ENCODE measurements at places on chromosomes 2 and 18. TPM values are rescaled to one million over a fixed set of nuclear protein-coding genes. Genes with fewer than 3 reads are reported as not detected.

- no peak for DNase-seq
These were observed 10.7 kb downstream of the MFF start for GRCh38 chr2:227335713-227336112.

DNA sequence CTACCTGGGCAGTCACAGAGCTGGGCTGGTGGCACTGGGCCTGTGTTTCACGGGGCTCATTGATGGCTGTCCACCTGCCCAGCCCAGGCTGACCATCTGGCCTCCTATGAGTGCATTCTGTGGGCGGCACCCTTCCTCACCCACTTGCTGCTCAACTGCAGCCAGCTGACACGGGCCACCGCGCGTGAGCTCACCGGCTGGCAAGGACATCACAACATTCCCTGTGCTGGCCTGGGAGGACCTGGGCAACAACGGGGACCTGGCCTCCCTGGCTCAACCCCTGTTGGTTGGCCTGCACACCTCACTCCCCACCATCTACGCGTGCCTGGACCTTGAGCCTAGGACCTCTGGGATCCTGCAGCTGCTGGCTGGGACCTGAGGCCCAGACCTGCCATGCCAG lies 98.2 kb upstream of the DTNA start:
- DNase-seq, result peak; percentile 44

DNA sequence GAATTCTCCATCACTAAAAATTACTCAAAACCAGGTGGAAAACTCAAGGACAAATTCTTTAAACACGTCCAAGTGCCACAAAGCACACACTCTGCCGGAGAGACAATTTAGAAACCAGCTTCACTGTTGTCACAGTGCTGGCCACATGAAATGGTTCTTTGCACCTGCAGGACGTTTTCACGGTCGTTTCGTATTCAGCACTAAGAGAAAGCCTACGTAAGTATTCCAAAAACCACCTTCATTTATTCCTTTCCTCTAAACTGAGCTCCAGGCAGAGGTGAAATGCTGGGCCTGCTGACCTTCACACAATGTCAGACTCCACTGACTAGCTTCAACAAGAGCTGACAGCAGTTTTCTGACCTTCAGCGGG lies 680 bp downstream of the ATP5F1A start:
- no peak for DNase-seq

DNA sequence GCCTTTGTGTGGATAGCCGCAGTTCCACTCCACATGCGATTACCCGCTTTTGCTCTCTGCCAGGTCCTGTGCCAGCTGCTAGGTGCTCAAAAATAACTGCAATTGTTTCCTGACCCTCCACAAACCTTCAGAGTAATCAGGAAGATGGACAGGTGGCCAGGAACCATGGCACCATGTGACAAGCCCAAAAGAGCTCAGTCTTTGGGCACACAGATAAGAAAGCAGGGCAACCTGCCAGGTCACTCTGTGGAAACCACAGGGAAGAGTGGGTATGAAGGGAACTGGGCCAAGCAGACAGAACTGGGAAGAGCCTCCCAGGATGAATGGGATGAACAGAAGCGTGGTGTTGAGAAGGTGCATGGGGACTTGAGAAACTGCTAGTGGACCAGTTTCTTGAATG lies 79.4 kb upstream of the AGAP1 start:
- DNase-seq, result peak; percentile 83

DNA sequence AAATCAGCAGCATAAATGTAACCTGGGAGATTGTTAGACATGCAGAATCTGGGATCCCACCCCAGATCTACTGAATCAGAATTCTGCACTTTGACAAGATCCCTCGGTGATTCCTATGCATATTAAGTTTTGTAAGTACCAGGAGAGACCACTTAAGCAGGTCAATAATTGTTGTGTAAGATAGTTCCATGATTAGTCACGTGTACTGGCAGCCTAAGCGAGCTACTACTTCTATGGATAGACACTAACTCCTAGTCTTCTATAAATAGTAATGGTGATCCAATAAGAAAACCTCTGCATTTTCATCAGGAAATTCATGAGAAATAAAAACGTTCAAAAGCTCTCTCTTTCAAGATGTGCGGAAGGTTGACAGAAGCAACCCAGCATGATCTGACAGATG lies 988.2 kb upstream of the CHAC2 start:
- DNase-seq, result no peak

- no peak for DNase-seq
These were observed 113.0 kb downstream of the TGFA start for GRCh38 chr2:70440621-70441020.

DNA sequence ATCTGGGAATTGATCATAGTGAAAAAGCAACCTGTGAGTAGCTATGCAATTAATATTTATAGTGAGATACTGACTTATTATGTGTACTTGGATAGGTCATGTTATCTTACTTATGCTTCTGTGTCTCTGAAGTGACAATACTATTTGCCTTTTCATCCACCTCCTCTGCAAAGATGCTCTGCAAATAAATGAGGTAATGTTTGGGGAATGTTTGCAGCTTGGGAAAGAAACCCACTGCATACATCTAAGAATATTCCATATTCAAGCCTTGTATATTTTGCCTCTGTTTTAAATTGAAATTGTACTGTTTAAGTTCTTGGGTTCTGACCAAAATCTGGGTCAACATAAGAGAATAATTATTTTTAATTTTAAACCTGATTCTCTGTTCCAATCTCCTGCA lies 217.4 kb upstream of the DTNA start:
- DNase-seq, result no peak

- DNase-seq, result no peak
These were observed 1406.6 kb upstream of the ACVR2A start for GRCh38 chr2:146438246-146438645.

- no peak for DNase-seq
These were observed 24.4 kb downstream of the SERPINB4 start for GRCh38 chr18:63619661-63620060.

- no peak for DNase-seq
These were observed 506.8 kb upstream of the LRATD1 start for GRCh38 chr2:14125624-14126293.

GRCh38 chr18:57004366-57005121 lies 142.3 kb upstream of the BOD1L2 start:
- DNase-seq, result no peak

Gene RGPD8
- 5.2 TPM for total RNA-seq

Gene SERPINB13
- not detected for total RNA-seq

Gene ANKRD23
- total RNA-seq, result 10.6 TPM

Gene RAB27B
- 0.30 TPM for total RNA-seq

Gene UGGT1
- total RNA-seq, result 21.8 TPM

Gene KCNK3
- total RNA-seq, result 2.7 TPM

Gene IL1R1
- total RNA-seq, result 21.1 TPM

Gene TEKT4
- not detected for total RNA-seq

Gene CD207
- total RNA-seq, result not detected

Gene PROKR1
- total RNA-seq, result not detected

Gene ALK
- total RNA-seq, result 0.16 TPM

Gene SAG
- not detected for total RNA-seq
